CD4-positive, alpha-beta T cell (primary cell): ENCODE measurements at places on chromosomes 3 and 15.

DNA sequence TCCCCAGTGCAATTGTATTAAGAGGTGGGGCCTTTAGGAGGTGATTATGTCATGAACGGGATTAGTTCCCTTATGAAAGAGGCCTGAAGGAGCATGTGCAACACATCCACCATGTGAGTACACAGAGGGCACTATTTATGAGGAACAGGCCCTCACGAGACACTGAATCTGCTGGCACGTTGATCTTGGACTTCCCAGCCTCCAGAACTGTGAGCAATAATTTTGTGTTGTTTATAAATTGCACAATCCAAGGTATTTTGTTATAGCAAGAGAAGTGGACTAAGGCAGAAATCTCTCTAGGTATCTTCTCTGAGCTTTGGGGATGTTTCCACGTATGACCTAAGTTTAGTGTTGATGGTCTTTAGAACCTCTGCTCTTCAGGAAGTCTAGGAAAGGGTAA lies 149.3 kb upstream of the CBLB start:
- H3K4me3 ChIP-seq: no peak overlapping the region
- no peaks in the 10 kb centered on the region for H3K36me3 ChIP-seq
- DNase-seq: no peak
- no peaks in the 10 kb centered on the region for H3K27me3 ChIP-seq
- no peak overlapping the region for H3K27ac ChIP-seq
- no peaks in the 10 kb centered on the region for H3K4me1 ChIP-seq

- no peak overlapping the region for H3K27ac ChIP-seq
- DNase-seq: no peak
- H3K4me3 ChIP-seq: no peak overlapping the region
- no peaks in the 10 kb centered on the region for H3K4me1 ChIP-seq
Observed at GRCh38 chr3:120894316-120895057, 13.5 kb upstream of the STXBP5L start.

- peaks cover 56% of the 10 kb centered on the region for H3K27me3 ChIP-seq
- H3K27ac ChIP-seq: no peak within 1 kb of the TSS
- H3K4me1 ChIP-seq: peaks cover 10% of the 10 kb centered on the region
Observed at GRCh38 chr3:61561374-61562041, at the start of gene PTPRG. Gene PTPRG (plus strand): TSS chr3:61561571. CDS start chr3:61562288, 717 bp downstream.

GRCh38 chr15:56754772-56755370 lies 21.6 kb upstream of the ZNF280D start:
- no peak for DNase-seq
- H3K4me3 ChIP-seq: no peak overlapping the region
- H3K27me3 ChIP-seq: peaks cover 5% of the 10 kb centered on the region
- H3K4me1 ChIP-seq: no peaks in the 10 kb centered on the region

GRCh38 chr3:61813636-61814035 lies 252.3 kb downstream of the PTPRG start:
- no peak overlapping the region for H3K27ac ChIP-seq
- DNase-seq: no peak
- no peak overlapping the region for H3K4me3 ChIP-seq
- H3K36me3 ChIP-seq: no peaks in the 10 kb centered on the region
- H3K4me1 ChIP-seq: no peaks in the 10 kb centered on the region

GRCh38 chr3:127607675-127608361 lies 9.6 kb downstream of the MCM2 start:
- H3K4me1 ChIP-seq: no peaks in the 10 kb centered on the region
- H3K4me3 ChIP-seq: no peak overlapping the region
- H3K27ac ChIP-seq: no peak overlapping the region
- peaks cover 41% of the 10 kb centered on the region for H3K36me3 ChIP-seq
- no peaks in the 10 kb centered on the region for H3K27me3 ChIP-seq

GRCh38 chr3:171356251-171356650 lies 104.0 kb downstream of the TNIK start:
- H3K27me3 ChIP-seq: no peaks in the 10 kb centered on the region
- H3K36me3 ChIP-seq: no peaks in the 10 kb centered on the region
- DNase-seq: no peak
- no peak overlapping the region for H3K27ac ChIP-seq
- H3K4me1 ChIP-seq: peaks cover 11% of the 10 kb centered on the region
- H3K4me3 ChIP-seq: no peak overlapping the region

DNA sequence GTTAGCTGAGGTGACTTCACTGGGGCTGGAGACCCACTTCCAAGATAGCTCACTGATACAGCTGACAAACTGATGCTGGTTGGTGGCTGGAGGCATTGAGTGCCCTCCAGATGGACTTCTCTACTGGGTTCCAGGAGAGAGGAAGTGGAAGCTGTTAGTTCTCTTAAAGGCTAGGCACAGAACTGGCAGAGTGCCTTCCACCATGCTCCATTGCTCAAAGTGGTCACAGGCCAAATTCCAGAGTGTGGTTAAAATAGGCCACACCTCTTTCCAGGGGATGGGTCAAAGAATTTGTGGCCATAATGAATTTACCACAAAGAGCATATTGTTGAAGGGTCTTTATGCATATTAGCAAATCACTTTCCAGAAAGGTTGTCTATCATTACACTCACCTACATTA lies 74.2 kb downstream of the NMD3 start:
- no peaks in the 10 kb centered on the region for H3K4me1 ChIP-seq
- H3K36me3 ChIP-seq: no peaks in the 10 kb centered on the region
- DNase-seq: no peak
- H3K4me3 ChIP-seq: no peak overlapping the region
